ENCODE measurements at places on chromosomes 12 and 14. TPM values are rescaled to one million over a fixed set of nuclear protein-coding genes. Genes with fewer than 3 reads are reported as not detected.

Gene LRRK2
- total RNA-seq = 15.3 TPM

Gene SERPINA3
- 0.15 TPM for total RNA-seq

Gene FSCB
- total RNA-seq = not detected

Gene DUSP6
- 13.8 TPM for total RNA-seq

Gene NYNRIN
- total RNA-seq = 42.7 TPM

Gene KRT84
- total RNA-seq = not detected

Gene SCNN1A
- not detected for total RNA-seq

Gene TAS2R9
- not detected for total RNA-seq

Gene TMCC3
- 0.83 TPM for total RNA-seq

Gene LBHD2
- not detected for total RNA-seq

Gene STAC3
- total RNA-seq = not detected

Gene GPD1
- total RNA-seq = not detected

Gene PITPNM2
- 16.3 TPM for total RNA-seq

Gene P2RX2
- total RNA-seq = not detected

Gene SERPINA12
- not detected for total RNA-seq

Gene UNG
- 30.3 TPM for total RNA-seq

Gene MGAT4C
- total RNA-seq = not detected

Gene JKAMP
- 69.0 TPM for total RNA-seq

Gene OSBPL8
- total RNA-seq = 105 TPM

Gene BCL11B
- under 0.01 TPM for total RNA-seq

Gene VRTN
- total RNA-seq = not detected

Gene ATP23
- 6.9 TPM for total RNA-seq
